ENCODE measurements at places on chromosomes 1 and 21.

DNA sequence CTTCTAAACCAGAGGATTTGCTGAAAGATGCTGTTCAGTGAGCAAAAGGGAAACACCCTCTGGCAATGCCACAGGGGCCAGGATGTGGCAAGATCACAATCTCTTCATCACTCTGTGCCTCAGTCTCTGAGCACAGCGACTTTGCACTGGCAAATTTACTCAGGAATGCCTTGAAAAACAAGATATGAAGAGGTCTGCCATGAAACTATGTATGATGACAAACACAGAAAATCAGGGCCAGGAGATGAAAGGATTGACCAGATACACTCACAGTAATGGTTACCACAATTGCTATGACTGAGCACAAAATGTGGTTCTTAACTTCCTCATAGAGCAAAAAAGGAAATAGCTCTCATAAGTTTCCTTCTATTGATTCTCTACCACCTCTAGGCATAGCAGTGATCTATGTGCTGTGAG is 5.8 kb downstream of the TTC13 start:
- no peak for DNase-seq

DNA sequence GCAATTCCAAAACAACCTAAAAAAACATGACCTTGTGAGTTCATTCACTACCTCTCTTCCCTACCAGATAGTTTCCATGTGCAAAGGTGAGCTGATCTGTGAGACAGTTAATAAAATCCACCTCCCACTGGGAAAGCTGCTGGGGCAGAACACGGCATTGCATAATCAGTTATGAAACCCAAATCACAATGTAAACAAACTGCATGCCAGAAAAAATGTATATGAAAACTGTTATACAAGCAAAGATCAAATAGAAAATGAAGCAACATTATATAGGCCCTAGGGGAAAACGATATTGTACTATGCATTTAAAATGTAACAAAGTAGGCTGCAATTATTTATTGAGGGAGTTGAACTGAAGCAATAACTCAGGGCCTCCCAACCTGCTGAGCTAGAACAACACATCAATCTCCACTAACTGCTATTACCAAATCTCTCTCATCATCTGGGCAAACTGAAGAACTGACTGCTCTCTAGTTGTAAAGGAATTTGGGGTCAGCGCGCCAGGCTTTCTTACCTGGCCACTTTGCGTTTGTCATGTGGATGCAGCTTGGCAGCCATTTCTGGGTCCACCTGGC is 31.0 kb downstream of the TRIT1 start:
- DNase-seq = no peak

GRCh38 chr1:85584264-85584781 is 3.8 kb downstream of the CCN1 start:
- no peak for DNase-seq

DNA sequence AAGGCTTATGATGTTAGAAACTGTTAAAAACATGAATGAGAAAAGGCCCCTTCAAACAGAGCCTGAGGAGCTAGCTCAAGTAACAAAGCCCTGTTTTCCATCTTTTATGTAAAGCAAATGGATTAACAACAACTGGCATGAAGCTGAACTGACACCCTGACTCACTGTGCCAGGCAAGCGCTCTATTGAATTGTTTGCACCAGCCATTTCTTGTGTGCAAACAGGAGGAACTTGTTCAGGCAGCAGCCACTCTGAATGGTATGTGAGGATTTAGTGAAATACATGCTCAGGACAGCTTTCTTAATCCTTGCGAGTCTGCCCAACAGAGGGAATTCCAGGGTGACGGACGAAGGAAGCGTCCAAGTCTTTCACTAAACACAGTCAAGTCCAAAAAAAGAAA is 291.1 kb upstream of the ADGRL2 start:
- no peak for DNase-seq

- DNase-seq = no peak
Observed at GRCh38 chr21:14306126-14306907, 76.6 kb downstream of the HSPA13 start.

GRCh38 chr1:115275216-115275615 is 62.8 kb downstream of the NGF start:
- DNase-seq = no peak

GRCh38 chr1:184625271-184625670 is 129.4 kb downstream of the EDEM3 start:
- no peak for DNase-seq

DNA sequence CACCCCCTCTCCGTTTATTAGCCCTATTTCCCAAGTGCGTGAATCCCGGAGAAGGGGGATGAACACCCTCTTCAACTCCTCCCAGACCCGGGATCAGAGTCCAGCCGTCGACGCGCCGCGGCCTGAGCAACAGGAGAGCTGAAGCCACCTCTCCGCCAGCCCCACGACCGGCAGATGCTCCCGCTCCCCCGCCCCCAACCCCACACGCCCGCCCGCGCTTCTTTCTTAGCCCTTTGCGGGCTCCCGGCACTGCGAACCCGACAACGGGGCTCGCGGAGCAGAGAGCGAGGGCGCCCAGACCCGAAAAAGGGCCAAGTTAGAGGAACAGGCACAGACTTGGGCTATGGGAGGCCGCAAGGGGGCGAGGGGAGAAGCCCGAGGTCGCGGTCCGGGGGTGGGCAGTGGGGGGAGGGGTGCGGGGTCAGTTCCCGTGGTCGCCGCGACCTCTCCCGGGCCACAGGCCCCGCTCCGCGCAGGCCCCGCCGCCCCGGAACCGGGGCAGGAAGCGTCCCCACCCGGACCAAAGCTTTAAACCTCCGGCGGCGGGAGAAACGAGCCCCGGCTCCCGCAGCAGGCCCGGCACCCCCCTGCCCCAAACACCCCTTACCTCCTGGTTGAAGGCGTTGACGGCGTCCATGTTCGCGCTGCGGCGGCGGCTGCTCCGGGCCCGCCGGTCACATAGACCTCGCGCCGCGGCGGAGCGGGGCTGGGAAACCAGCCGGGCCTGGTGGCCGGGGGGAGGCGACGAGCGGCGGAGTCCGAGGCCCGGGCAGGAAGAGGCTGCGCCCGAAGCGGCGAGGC is 662 bp downstream of the SCAF4 start:
- no peak for DNase-seq

GRCh38 chr1:34771573-34772371 is 9.2 kb upstream of the GJB3 start:
- DNase-seq = no peak

DNA sequence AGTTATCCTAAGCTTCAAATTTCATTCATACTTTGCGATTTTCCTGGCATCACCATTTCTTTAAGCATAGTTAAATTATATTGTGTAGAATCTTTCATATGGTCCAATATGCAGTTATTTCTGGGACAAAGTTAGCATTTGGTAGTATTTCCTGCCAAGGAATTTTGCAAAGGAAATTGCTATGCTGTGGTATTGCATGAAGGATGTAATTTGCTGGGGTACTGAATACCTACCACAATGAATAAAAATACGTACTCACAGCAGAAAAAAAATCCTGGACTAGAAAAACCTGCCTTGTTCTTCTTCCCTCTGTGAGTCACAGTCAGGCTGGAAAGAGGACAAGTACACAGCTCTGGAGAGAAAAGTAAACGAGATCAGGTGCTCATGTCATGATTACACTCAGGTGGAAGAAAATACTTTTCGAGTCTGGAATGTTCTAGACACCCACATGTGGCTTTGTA is 241.2 kb downstream of the PTBP2 start:
- DNase-seq = no peak

- DNase-seq = no peak
Observed at GRCh38 chr1:80250573-80251168, 1244.1 kb upstream of the ADGRL4 start.

DNA sequence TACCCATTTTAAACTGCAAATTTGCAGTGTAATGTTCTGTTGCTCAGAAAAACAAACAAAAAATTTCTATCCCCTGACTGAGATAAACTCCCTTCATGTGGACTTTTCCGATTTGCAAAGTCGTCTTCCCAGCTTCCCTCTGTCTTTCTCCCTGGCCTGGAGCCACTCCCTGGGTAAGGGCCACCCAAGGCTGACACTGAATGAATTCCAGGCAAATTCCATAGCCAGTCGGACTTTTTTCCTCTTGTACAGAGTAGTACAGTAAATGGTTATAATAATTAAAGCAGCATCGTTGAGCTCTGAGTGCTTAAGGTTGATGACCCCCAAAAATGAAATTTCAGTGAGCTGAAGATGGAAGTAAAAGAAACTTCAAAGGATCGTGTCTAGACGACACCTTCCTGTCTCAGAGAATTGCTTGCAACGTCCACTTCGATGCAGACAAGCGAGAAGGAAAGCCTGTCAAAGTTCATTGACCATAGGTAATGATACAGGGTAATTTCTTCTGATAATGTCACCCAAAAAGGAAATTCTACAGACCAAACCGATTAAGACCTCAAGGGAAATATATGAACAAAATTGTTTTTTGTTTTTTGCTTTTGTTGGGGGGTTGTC is 33.6 kb upstream of the LHX8 start:
- no peak for DNase-seq

GRCh38 chr1:55148676-55149075 is 66.5 kb downstream of the USP24 start:
- DNase-seq = no peak

- no peak for DNase-seq
Observed at GRCh38 chr21:17784180-17784598, 35.0 kb downstream of the C21orf91 start.

- no peak for DNase-seq
Observed at GRCh38 chr1:151829352-151830046, 2.1 kb downstream of the RORC start.

- no peak for DNase-seq
Observed at GRCh38 chr1:175054736-175055135, 12.9 kb upstream of the TNN start.

- no peak for DNase-seq
Observed at GRCh38 chr1:166789286-166789685, 50.0 kb upstream of the POGK start.

- no peak for DNase-seq
Observed at GRCh38 chr1:169245706-169246105, 121.9 kb downstream of the NME7 start.

DNA sequence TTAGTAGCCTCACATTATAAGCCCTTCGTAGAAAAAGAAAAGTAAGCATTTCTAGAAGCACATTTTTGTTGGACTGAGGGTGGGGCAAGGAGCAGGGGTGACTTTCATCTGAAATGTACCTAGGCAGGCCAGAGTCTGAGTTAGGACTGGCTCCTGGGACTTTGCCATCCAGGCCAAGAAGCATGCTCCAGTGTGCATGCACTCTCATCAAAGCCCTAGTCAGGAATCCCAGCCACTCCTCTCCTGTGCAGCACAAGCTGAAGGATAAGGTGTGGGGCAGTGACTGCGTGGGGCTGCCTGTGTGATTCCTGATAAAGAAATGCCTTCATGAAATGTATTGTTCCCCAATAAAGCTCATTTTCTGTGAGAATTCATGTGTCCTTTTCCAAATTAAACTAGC is 88.2 kb downstream of the GFI1 start:
- DNase-seq = no peak

- DNase-seq = no peak
Observed at GRCh38 chr1:35659589-35659988, 18.3 kb upstream of the PSMB2 start.

DNA sequence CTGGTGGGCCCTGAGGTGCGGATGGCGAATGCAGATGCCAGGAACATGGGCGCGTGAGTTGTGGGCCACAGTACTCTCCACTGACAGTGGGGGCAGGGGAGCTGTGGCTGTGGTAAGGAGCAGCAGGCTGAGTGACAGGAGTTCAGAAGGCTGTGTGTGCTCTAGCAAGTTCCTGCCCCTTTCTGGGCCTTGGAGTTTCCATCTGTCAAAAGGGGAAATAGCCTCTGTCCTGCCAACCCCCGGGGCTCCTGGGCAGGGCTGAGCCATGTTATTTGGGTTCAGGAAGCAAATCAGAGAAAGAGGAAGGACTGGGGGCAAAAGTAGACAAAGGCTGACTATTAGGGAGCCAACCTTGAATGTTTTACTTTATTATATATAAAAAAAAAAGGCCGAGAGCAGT is 19.5 kb upstream of the MFN2 start:
- no peak for DNase-seq

- DNase-seq = no peak
Observed at GRCh38 chr1:13790290-13791030, 90.5 kb downstream of the PRDM2 start.

DNA sequence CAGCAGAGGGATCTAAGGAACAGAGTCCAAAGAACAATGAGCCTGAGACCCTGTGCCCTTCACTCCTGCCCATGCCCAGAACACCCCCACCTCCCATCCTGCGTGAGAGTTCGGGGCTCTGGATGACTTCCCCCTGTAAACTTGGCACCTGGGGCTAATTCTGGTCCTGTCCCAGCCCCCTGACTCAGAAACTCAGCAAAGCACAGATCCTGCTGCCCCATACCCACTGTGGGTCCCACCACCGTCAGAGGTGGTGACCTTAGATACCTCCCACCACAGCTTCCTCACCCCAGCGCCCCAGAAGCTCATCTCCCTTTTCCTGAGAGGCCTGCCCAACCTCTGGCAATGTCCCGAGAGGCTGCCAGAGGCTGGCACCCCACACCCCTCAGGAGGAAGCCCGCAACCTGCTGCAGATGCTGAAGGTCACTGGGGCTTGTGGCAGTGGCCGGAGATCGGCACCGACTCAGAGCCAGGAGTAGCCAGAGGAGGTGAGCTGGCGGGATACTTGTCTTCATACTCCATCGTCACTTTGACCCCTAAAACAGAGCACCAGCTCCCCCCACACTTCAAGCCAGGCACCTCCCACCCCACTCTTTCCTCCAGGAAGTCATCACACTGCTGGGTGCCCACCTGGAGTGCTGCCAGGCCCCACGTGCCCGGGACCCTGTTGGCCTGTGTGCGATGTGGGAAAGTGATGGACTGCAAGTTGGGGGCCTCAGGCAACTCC is 111.6 kb upstream of the IFFO2 start:
- no peak for DNase-seq

DNA sequence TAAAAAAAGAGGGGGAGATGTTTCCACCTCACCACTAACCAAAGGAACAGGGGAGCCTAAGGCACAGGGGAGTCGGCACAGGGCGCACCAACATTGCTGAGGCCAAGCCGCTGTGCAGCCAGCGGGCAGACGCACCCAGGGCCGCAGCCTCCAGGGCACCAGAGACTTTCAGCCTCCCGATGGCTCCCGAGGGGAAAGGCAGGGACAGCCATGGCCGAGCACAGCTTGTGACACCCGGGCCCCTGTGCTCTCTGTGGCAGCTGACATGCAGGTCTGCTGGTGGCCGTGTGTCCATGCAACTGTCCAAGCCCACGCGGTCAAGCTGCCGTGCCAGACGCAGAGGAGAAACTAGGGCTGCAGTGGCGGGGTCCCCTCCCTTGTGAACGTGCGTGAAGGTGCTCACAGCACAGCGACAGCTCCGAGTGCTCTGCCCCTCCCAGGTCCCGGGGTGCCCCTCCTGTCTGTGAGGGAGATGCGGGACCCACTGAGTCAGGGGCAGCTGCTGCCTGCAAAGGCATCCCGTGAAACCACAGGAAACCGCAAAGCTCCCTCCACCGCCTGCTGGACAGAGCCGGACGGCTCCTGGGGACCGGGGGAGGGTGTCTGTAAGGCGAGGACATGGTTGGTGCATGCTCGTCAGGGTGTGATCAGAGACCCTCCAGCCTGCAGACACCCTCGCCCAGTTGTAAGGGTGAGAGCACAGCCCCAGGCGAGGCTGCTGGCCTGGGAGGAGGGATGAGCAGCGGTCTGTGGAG is 2.5 kb downstream of the KRTAP10-11 start:
- no peak for DNase-seq

GRCh38 chr21:25453524-25453923 is 153.8 kb downstream of the MRPL39 start:
- DNase-seq = no peak
